ENCODE measurements at places on chromosomes 5 and 9.

- DNase-seq: no peak
Measured at GRCh38 chr5:167634432-167634831, 657.0 kb upstream of the WWC1 start.

- DNase-seq: no peak
Measured at GRCh38 chr9:79799691-79800335, 228.0 kb downstream of the TLE4 start.

DNA sequence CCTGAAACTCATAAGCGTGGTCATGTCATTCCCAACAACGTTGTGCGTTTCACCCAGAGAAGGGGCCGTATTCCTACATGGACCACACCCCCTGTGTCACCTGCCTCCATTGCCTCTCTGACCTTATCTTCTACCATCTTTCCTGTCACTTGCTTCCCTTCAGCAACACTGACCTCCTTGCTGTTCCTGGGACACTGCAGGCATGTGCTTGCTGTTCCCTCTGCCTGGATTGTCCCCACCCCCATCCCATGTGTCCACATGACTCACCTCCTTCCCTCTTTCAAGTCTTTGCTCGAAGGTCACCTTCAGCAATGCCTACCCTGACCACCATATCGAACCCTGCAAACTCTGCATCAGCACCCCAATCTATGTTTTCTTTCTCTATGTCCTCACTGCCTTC is 133.2 kb upstream of the ZNF618 start:
- no peak for DNase-seq

GRCh38 chr5:159210210-159210661 is 883 bp upstream of the RNF145 start:
- peak; percentile 75 for DNase-seq

- no peak for DNase-seq
Measured at GRCh38 chr5:124292322-124292855, 454.1 kb downstream of the ZNF608 start.
